Esophagus squamous epithelium (tissue), 5 donors: ENCODE measurements at places on chromosomes 13 and 19.

DNA sequence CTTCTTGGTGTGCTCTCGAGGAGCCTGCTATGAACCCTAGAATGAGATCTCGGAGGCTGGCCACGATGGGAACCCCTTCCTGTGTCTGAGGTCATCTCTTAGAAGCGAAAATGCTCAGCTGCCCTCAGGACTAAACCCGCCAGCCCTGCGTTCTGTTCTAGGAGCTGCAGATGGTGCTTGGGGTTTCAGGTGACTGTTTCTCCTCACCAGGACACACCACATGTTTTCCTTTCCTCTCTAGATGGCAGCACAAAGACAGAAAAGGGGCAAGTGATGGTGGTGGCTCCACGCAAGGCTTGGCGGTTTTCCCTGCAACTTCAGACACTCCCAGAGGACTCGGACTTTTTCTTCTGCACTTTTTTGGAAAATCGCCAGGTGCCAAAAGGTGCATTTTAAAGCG is 60.1 kb downstream of the RNASEH2B start:
- no peak for DNase-seq

GRCh38 chr19:57850553-57851017 is 926 bp downstream of the ZNF587 start:
- DNase-seq = no peak

- DNase-seq = no peak
These were observed at the start of gene POSTN for GRCh38 chr13:37598597-37598996. TSS of gene POSTN (minus strand) at chr13:37598768. CDS start at chr13:37598726, 42 bp downstream.

DNA sequence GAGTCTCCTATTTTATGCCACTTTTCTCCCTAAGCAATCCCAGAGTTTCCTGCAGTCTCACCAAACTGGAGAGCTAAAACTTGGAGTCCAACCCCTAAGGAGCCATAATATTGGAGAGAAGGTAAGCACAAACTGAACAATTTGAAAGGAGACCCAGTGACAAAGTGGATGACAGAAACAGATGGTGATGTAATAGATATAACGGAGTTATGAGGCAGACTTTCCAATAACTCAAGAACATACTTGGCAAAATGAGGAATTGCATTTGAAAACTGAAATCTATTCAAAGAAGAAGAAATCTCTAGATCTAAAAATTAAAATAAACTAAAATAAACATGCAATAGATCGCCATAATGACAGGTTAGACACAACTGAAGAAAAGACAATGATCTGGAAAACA is 200.9 kb upstream of the MIR17HG start:
- DNase-seq = no peak

- DNase-seq = no peak
These were observed 710 bp upstream of the BTBD2 start for GRCh38 chr19:2016041-2016807.

DNA sequence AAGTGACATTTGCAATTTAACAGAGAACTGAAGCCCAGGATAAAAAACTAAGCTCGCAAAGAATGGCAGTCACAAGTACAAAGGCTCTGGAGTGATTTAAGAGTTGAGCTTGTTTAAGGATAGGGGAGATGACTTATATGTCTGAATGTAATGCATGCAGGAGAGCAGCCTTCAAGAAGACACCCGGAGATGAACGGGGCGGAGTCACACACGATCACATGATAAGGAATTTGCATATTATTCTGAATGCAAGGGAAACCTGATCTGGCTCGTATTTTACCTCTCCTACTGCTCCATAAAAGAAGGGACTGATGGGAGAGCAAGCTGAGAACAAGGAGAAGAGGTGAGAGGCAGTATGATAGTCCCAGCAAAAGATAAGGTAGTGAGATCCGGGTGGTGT is 12.9 kb downstream of the TBC1D4 start:
- no peak for DNase-seq

DNA sequence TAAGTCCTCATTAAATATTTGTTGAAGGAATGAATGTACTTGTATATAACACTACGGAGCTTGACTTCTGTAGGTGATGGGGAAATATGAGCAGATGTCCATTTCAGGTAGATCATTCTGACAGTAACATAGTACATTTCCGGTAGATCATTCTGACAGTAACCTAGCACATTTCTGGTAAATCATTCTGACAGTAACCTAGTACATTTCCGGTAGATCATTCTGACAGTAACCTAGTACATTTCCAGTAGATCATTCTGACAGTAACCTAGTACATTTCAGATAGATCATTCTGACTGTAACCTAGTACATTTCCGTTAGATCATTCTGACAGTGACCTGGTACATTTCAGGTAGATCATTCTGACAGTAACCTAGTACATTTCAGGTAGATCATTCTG is 2.5 kb downstream of the PHF11 start:
- DNase-seq = no peak

GRCh38 chr19:30865511-30865910 is 483.7 kb downstream of the TSHZ3 start:
- DNase-seq = no peak

GRCh38 chr13:66714795-66715194 is 515.3 kb downstream of the PCDH9 start:
- no peak for DNase-seq

DNA sequence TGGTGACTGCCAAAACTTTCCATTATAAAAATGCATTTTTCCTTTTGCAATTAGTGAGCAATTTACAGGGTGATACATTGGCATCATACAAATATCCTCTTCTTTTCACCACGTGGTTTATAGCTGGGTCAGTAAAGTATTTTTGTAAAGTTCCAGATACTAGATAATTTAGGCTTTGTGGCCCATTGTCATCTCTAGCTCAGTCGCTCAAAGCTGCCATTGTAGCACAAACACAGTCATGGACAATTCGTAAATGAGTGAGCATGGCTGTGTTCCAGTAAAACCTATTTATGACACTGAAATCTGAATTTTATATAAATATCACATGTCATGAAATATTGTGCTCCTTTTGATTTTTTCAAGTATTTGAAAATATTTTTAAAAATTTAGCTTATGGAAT is 162.9 kb downstream of the USP12 start:
- DNase-seq = no peak

DNA sequence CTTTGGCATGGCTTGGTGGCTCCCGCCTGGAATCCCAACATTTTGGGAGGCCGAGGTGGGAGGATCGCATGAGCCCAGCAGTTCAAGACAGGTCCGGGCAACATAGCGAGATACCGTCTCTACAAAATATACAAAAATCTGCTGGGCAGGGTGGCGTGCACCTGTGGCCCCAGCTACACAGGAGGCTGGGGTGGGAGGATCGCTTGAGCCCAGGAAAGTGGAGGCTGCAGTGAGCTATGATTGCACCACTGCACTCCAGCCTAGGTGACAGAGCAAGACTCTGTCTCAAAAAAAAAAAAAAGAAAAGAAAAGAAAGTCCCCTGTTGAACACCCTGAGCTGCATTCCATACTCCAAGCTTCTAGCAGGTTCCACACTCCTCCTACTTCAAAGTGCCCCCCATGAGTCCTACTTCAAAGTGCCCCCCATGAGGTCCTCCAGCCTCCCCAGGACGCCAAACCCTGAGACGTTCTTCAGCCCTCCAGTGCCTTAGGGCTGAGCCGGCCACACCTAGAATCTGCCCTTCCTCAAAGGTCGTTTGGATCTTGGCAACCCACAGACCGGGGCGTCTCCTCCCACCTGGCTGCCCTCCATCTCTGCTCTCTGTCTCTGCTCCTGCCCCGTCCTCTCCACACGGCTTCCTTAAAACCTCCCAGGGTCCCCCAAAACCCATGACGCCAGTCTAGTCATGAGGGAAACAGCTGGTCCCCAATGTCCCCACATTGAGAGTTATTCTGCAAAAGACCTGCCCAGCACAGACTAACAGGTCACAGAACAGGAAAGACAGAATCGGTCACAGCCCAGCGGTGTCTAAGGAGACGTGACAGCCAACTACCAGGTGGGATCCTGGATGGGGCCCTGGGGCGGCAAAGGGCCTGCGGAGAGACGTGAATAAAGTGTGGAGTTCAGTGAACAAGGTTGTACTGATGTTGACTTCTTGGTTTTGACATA is 4.8 kb downstream of the TJP3 start:
- DNase-seq = no peak

DNA sequence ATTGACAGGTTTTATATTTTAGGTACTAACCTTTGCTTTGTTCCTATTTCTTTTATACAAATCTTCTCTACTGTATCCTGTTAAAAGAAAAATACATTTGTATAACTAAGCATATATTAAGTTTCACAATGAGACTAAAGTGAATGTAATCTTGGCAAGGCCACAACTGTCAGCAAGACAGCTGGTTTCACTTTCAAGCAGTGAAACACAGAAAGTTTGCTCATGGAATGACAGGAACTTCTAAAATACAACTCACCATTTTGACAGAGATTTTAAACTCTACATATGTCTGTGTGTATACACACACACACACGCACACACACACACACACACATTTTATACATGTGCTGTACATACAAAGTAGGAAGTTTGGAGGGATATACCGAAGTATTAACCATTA is 53.3 kb downstream of the PARP4 start:
- no peak for DNase-seq

GRCh38 chr19:17060802-17061201 is 14.4 kb downstream of the HAUS8 start:
- no peak for DNase-seq

- no peak for DNase-seq
These were observed 71.7 kb downstream of the KDM4B start for GRCh38 chr19:5040544-5041167.

- DNase-seq = no peak
These were observed 257.5 kb upstream of the STARD13 start for GRCh38 chr13:33543089-33543459.

- DNase-seq = no peak
These were observed 192.8 kb upstream of the IRS2 start for GRCh38 chr13:109979228-109979627.

DNA sequence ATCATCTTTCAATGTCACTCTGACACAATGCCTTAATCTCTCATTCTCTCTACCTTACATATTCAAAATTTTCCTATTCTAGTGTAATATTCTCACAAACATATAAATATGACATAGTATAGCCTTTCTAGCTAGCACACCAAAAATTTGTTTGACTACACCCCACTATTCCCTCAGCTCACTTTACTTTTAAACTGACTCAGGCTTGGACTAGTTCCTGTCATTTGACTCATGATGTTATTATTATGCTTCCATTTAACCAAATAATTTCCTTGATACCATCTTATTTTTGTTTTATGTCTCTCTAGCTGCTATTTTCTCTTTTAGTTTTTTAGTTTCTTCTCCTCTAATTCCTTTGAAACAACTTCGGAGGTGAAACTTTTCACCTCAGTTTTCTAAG is 1745.6 kb upstream of the PCDH20 start:
- no peak for DNase-seq

GRCh38 chr13:36108954-36109353 is 22.2 kb downstream of the DCLK1 start:
- DNase-seq = no peak

GRCh38 chr19:29404015-29404414 is 121.8 kb upstream of the VSTM2B start:
- no peak for DNase-seq

GRCh38 chr13:32042551-32042950 is 11.0 kb downstream of the FRY start:
- no peak for DNase-seq

GRCh38 chr13:87122551-87122950 is 548.6 kb upstream of the SLITRK5 start:
- DNase-seq = no peak

- DNase-seq = no peak
These were observed 13.9 kb downstream of the SAMD4B start for GRCh38 chr19:39356073-39356472.

DNA sequence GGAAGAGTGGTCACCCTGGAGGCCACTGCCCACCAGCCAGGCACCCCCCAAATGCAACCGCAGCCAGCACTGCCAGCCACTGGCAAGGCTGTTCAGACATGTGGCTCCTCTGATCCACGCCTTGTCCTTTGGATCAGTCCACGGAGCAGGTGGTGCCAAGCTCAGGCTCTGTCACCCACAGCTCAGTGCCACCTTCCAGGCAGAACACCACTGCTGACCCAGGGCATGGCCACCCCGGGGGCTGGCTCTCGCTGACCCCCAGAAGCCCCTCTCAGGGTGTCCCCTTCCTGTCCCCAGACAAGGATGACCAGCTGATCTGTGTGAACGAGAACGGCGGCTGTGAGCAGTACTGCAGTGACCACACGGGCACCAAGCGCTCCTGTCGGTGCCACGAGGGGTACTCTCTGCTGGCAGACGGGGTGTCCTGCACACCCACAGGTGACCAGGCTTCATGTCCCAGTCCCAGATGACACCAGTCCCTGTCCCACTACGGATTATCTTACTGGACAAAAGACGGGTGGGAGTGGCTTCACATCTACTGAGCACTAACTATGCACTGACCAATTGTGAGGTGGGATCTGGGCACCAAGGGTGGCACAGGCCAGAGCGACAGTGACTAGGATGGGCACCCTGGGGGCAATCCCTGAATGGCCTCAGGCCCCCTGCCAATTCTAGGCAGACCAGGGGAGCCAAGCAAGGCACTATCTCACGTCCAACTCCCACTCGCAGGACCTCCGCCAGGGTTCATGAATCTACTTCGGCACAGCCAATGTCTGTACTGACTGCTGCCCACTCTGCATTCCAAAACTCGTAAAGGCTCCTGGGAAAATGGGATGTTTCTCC is 7.0 kb upstream of the F10 start:
- no peak for DNase-seq

- no peak for DNase-seq
These were observed 1.5 kb downstream of the EPSTI1 start for GRCh38 chr13:42990291-42991232.

DNA sequence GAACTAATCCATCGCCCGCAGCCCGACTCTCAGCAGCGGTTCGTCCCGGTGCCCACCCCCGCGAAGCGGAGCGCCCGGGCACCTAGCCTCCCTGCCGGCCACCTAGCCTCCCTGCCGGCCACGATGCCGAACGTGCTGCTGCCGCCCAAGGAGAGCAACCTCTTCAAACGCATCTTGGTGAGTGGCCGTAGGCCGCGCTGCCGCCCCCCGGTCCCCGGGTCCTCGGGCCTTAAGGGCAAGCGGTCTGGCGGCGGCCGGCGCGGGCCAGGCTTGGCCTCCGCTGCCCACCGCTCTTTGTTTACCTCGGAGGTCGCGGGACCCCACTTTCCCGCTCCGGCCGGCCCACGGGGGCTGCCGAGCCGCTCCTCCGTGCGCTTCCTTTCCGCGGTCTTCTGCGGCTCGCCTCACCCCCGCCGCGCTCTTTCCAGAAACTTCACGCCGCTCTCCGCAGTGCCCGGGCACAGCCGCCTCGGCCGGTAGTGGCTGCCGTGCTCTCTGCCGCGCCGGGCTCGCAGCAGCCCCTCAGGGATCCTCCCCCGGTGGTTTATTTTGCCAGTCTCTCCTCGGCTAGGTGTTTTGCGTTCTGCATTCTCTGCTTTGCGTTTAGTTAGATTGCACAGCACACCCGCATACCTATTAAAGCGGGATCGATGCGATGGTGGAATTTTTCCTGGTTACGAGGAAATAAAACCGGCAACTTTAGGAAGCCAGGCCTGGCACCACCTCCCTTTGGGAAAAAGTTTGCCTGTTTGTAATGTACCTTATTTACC is 524 bp downstream of the NAA16 start:
- DNase-seq = no peak
